ENCODE measurements at places on chromosomes 2 and 18.

- DNase-seq = no peak
Measured at GRCh38 chr2:85423525-85423924, 5.0 kb downstream of the SH2D6 start.

- DNase-seq = no peak
Measured at GRCh38 chr2:127020536-127020935, 86.4 kb downstream of the BIN1 start.

DNA sequence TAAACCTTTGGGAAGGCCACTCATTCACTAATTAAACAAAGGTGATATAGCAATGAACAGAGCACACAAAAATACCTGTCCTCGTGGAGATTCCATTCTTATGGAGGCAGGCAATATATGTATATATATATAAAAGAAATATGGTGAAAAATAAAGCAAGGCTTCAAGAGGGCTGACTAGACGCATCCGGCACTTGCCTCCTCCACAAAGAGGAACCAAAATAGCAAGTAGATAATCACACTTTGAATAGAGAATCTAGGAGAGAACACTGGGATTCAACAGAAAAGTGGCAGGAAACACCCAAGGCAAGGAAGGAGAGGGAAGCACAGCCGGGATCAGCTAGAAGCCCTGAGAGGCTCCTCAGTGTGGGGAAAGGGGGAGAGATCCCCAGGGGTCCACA, 218.4 kb upstream of the FOSL2 start:
- no peak for DNase-seq

DNA sequence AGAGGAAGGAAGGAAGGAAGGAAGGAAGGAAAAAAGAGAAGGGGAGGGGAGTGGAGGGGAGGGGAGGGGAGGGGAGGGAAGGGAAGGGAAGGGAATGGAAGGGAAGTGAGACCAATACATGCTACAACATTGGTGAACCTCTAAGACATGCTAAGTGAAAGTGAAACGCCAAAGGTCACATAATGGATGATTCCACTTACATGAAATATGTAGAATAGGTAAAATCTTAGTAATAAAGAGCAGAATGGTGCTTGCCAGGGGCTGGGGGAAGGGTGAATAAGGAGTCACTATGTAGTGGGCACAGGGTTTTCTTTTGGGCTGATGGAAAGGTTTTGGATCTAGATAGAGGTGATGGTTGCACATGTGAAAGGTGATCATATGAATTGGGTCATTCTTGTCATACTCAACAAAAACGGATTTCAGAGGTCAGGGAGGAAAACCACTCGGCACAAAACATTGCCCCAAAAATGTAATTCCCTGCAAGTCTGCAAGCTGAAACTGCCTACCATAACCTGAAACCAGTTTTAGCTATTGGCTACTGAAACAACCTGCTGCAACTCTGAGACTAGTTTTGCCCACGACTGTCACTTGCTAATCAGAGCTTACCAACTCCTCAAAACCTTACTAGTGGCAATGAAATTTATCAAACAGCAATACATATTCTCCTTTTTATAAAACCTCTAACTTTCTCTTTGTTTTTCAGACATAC, 59.2 kb downstream of the CCDC141 start:
- DNase-seq = no peak

DNA sequence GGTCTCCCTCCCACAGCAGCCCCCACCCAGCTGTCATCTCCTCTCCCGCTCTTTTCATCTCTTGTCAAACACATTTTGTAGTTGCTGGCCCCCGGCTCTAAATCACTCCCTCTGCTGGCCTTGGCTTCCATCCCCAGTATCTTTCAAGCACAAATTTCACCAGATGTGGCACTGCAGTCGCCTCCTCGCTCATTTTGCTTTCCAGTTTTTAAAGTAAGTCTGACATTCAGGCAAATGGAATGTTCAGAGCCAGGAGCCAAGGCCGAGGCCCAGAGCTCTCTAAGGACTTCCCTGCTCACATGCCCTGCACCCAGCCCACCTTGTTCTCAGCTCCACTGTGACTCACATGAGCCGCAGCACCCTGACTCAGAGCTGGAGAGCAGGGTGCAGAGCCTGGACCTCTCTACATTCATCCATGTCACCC, 158.4 kb downstream of the GALNT14 start:
- DNase-seq = no peak

DNA sequence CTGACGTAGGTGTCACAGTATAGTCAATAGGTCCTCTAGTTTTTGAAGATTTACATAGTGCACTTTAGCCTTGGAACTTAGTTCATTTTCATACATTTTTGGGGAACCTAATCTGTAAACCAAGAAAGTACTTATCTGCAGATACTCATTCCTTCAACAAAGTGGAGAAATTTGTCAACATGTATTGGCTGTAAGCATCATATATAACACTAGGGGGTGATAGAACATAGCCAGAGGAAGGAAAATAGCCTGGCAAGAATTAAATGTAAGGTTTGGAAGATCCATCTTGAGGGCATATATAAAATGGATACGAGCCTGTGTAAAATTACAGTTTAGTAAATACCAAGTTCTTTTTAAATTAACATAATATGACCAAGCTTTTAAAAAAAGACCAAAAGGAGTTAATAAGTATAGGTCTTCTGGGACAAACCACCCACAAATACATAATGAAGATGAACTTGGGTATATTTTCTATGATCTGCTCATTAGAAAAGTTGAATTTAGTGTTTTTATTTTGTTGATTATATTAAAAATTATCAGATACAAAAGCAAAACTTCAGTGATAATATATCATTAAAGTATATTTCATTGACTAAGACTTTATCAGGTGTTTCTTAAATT, 18.2 kb downstream of the RPL37A start:
- DNase-seq = no peak

- no peak for DNase-seq
Measured at GRCh38 chr2:191379375-191379774, 134.2 kb downstream of the MYO1B start.

DNA sequence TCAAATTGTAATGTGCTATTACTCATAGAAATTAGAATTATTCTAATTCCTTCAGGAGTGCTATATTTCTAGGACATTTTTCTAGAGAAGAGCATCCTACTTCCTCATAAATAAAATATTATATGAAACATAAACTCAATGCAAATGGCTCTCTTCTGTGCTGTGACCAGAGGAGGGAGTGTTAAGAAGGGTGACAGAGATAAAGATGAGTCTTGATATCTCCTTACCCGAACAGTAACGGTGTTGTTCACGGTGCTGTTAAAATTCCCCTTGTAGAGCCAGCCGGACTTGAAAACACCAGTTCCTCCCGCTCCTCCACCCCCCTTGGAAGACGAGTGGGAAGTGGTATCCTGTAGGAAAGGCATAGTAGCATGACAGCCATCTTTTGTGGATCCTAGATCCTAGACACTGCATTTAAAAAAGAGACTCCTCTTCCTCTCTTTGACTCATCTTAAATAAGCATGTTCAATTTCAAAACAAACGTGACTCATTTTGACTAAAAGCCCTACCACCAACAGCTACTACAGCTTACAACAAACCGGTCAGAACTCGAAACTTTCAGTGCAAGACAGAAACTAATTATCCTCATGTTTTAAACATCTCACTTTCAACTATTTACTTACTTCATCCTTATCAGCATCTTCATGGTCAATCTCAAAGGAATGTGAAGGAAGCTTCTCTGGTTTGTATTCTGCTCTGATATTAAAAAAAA, 156.3 kb downstream of the DOCK10 start:
- no peak for DNase-seq

- DNase-seq = no peak
Measured at GRCh38 chr18:23723121-23723520, 33.9 kb downstream of the LAMA3 start.

DNA sequence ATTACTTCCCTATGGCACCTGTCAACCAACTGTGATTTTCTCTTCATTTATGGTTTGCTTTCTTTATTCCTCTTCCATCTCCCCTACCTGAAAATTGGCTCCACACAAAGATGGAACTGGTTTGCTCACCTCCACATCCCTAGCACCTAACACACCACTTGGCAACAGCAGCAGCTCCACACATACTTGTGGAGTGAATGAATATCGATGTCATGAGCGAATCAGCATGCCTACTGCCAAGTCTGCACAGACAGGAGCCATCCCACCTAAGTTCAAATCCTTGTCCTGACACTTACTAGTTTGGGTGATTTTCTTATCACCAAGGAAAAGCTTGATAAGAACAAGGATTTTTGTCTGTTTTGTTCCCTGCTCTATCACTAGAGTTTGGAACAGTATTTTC, 191.4 kb upstream of the TMEM200C start:
- no peak for DNase-seq

GRCh38 chr18:44987371-44987770, 306.7 kb downstream of the SETBP1 start:
- DNase-seq = no peak

DNA sequence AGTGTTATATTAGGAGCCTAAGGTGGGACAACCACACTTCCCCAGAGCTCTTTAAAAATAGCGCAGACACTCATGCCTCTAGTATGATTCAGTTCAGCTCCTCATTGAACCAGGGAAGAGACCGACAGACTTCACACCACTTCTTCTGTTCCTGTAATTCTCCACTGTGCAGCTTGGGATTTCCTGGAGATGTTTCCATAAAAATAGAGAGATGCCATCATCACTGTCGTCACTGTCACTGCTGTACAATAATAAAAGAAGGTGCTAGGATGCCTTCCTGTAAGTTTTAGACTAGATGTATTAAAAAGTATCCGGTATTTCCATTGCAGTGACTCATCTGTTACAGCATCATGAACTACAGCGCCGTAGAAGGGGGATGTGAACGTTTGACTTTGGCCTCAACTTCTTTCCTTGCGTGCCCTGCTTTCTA, 110.9 kb downstream of the FAM210A start:
- DNase-seq = no peak

GRCh38 chr18:59957957-59958356, 58.2 kb downstream of the PMAIP1 start:
- no peak for DNase-seq

GRCh38 chr2:127231130-127231865, 11.2 kb upstream of the CYP27C1 start:
- no peak for DNase-seq

DNA sequence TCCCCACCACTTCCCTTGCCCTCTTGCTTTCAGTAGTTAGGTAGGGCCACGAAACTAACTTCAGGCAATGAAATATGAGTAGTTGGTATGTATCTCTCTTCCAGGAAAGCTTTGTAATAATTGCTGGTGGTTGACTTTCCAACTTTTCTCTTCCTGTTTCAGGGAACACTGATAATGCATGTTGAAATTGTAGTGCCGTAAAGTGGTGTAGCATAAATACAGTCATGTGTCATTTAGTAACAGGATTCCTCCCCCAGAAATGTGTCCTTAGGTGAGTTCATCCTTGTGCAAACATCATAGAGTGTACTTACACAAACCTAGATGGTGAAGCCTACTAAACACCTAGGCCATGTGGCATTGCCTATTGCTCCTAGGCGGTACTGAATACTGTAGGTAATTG, 429.2 kb downstream of the PID1 start:
- DNase-seq = no peak

DNA sequence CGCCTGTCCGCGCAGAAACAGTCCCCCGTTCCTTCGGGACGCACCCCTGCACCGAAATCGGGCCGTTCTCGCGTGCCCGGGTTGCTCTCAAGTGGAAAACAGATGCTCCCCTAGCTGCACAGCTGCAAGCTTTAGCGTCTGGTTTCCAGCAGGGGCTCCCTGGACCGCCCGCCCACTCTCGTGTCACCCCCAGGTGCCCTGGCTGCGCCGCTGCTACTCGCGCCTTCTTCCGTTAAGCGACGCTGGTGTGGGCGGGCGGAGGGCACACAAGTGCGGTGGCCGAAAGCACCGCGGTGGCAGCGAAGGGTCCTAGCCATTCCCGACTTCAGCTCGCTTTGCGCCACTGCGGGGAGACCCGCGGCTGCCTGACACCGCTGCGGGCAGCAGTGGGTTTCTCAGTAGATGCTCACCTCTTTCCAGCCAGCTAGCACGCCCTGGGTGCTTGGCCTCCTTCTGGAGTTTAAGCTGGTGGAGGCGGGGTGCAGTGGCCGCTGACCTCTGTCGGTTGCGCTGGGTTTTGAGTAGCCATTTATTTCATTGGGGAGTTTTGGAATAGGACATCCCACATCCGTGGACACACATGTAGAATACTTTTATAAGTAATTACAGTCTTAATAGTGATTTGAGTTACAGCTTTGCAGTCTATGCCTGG, 806 bp downstream of the ZNF407 start:
- peak; percentile 74 for DNase-seq

DNA sequence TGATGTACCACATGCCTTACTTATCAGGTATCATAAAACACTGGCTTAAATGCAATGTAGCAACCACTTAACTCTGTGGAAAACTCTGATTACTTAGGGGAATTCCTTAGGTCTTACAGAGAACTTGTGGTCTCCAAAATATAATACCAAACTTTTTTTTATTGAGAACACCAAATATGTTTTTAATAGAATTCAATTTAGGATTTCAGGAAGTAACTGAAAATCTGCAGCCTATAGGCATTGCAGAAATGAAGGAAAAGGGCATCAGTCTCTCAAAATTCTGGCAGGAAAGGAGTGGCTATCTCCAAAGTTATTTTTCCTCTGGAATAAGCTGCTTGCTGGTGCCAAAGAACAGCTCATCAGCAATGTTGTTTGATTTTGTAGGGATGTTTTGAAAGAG, 105.3 kb upstream of the UGP2 start:
- DNase-seq = no peak

DNA sequence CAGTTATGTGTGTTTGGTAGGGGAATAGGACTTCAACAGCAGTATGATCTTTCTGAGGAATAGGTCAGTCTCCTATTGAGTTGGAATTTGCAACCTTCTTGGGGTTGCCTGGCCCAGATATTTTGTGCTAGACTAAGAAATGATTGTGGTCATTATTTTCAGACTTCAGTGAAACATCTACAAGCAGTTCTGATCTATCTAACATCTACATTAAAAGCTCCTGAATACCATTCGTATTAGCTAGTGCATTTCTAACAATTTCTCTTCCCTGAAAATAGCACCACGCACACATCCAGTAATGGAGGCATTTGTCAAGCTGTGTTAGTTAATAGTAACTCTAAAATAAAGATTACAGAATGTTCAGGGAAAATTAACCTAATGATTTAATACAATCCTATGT, 179.3 kb downstream of the FIGN start:
- no peak for DNase-seq

- DNase-seq = no peak
Measured at GRCh38 chr2:179622635-179623300, 238.6 kb downstream of the ZNF385B start.

DNA sequence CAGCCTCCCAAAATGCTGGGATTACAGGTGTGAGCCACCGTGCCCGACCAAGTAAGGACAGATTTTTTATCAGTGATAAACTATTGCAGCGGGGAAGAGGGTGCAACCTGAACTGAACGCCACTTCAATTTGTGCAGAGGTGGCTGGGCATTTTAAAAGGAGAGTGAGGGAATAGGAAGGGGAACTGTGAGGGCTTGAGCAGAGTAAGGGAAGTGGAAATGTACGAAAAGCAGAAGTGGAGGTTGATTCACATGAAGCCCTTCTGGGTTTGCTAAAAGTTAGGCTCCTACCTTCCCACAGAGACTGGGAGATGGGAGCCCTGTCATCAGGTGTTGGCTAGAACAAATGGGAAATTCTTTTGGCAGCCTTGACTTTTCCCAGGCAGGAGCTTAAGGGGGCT, 6.1 kb downstream of the STK11IP start:
- DNase-seq = no peak
